GM12878 (cell line): ENCODE measurements at places on chromosomes 2 and 18. TPM values are rescaled to one million over a fixed set of nuclear protein-coding genes. Genes with fewer than 3 reads are reported as not detected.
A peak's percentile ranks its signal among the peaks of the same experiment; 100 is the strongest.

- peak; percentile 15 for DNase-seq
These were observed 245.3 kb downstream of the STK39 start for GRCh38 chr2:168002021-168002553.

DNA sequence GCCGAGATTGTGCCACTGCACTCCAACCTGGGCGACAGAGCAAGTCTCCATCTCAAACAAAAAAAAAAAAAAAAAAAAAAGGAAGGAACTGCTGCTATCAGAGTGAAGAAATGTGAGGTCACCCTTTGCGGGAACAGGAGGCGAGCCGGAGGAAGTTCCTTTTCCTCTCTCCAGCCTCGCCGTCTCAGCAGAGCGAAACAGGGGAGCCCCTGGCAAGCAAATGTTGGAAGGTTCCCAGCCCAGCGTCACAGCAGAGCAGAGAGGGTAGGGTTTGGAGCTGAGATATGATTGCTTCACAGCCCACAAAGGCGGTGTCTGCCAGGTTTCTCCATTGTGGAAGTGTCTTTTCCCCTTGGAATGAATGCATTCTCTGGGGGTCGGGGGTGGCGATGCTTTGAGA, 28.5 kb downstream of the SLC20A1 start:
- no peak for DNase-seq

GRCh38 chr2:237198164-237198855, 112.6 kb downstream of the COPS8 start:
- DNase-seq, result no peak

DNA sequence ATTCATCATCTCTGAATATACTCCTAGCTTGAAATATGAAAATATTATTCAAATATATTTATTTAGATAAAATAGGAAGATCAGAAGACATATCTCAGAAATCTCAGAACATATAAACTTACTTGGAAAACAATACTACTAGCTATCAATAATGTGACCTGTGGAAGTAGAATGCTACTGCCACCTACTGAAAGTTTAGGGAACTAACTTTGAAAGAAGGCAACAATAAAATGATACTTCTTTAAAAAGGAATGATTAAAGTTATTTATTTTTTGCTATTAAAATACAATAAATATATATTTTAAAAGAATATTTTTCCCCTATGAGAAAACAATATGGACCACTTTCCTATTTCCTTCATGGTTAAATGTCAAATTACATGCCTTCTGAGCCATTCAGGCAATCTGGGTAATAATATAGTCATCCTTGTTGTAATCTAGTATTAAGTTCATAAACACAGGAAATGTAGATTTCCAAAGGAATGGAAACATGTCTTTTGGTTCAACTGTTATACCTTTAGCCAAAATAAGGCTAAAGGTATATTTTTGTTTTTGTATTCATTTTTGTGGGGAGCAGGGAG, 26.0 kb downstream of the ACADL start:
- DNase-seq, result no peak

DNA sequence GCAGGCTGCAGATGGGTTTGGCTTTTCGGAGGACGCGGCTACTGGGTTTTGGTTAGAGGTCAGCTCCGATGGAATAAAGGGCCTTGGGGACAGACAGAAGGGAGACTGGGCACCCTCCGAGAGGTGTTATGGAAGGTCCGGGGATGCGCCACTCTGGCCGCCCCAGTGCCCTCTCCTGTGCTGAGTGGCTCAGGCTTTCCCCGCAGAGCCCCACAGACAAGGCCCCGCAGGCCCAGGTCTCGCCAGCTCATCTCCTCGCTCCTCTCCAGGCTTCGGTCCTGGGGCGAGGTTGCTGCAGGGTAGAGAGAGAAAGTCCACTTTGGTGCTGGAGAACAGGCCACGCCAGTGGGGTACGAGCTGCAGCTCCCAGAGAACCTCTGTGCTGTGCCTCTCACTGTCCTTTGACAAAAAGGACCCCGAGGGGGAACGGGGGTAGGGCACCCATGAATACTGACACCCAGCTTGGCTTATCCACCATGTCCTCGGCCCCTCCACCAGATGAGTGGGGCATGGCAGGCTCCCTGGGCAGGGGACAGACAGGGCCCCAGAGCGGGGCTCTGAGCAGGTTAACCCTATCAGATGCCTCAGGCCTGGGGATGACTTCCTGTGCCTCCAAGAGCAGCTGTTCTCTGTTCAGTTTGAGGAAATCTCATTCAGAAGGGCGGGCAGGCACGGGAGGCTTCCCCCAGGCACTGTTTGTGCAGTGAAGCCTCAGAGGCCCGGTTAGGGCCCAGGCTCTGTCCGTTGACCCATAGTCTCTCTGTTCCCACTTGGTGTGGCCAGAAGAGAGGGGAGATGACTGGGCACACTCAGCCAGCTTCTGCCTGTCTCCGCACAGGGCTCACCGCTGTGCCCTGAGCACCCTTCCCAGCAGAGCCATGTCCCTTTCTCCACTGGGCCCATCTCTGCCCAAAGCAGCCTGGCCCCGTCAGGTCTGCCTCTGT, 15.7 kb upstream of the CNNM3 start:
- no peak for DNase-seq

GRCh38 chr2:6773007-6773693, 92.6 kb downstream of the CMPK2 start:
- DNase-seq, result no peak

DNA sequence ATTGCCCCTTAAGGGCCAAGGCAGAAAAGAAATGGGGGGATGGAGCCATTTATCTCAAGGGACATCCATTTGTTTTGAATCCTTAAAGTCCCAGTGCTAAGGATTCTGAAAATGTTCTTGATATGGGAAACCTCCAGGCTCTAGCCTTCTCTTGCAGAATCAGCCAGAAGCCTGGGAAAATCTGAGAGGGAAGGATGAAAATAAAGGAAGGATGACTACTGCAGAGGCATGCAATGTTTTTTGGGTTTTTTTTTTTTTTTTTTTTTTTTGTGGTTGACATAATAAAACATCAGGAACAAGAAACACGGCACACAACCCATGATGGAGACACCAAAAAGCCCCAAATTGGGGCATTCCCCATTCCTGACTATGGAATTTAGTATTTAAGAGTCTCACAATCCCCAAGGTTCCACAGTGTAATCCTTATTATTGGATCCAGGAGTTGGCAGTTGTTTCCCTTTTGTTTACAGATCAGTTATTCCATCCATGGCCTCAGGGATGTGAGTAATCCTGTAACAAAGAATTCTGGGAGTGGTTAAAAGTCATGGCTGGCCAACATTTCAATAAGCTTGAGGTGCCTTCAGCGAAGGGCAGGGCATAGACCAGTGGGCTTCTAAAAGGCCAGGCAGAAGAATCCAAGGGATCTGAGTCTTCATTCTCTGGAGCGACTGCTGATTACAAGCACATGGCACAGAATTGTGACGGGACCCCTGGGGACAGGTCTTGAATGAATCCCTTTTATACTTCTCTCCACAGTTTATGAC, 337.5 kb downstream of the GULP1 start:
- no peak for DNase-seq

DNA sequence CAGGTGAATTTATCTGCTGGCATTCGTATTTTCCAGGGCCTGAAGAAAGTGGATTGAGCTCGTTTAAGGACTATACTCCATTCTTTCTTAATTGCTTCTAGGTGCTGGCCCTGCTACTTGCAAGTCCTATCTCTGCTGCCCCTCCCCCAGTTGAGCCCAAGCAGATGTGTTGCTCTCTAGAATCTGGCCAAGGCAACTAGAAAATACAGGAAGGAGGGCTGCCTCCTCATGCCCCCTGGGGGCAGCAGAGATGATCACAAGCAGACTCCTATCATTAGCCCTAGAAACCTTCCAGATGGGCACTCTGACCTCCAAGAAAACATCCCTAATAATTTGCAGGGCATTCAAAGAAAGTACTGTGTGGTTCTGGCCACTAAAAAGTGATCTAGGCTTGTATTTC, 72.5 kb upstream of the CYP26B1 start:
- no peak for DNase-seq

- DNase-seq, result no peak
These were observed 130.8 kb downstream of the FOXI3 start for GRCh38 chr2:88321449-88322248.

DNA sequence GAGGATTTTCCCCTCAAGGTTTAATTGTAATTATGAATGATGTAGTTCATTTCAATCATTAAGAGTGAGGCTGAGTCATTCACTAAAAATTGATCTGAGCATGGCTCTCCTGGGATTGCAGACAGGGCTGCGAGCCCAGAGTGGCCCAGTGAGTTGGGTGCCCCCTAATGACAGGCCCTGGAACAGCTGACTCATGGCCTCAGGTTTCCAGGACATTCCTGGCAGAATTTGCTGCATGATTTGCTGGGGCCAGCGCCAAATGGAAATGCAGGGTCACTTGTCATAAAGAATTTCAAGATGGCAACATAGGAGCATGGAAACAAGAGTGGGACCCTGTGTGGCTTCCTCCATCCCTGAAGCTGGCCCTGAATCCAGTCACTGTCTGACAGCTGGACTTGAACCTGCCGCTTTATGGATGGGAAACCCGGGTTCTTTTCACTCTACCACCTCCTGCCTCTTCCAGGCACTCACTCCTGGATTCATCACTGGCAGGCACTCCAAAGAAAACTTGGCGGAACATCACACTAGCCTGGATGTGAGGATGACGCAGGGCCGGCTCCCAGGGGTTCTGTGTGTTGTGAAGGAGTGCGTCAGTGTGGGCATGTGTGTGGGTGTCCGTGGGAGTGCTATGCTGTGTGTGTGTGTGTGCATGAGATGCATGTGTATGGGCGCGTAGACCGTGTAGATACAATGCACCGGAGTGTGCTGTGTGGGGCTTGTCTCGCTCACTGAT, 15.2 kb downstream of the OTOF start:
- no peak for DNase-seq

GRCh38 chr2:239886781-239887180, 138.4 kb downstream of the NDUFA10 start:
- DNase-seq, result no peak

DNA sequence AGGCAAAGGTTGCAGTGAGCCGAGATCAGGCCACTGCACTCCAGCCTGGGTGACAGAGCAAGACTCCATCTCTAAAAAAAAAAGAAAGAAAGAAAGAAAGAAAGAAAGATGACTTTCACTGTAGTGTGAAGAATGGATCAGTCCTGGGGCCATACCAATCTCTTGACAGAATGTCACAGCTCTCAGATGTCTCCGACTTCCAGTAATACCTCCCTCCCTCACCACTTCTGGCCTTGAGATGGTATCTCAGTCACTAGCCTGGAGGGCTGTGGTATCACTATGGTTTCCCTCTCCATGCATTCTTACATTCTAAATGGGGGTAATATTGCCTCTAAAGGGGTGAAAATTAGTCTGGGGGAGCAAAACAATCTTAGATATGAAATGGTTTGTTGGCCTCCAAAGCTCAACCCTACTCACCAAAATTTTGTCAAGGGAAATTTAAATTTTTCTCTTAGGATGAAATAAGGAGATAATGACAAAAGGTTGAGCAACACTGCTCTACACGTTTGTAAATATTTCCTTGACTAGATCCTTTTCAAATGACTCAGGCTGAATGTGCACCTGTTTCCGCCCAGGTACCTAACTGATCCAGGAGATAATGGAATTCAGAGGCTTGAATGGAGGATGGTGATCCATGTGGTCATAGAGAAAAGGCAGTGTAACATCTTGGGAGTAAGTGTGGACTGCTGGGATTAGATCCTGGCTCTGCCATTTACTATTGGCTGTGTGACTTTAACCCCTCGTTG, 19.9 kb upstream of the SPRED2 start:
- no peak for DNase-seq

- DNase-seq, result no peak
These were observed 293.3 kb upstream of the PARD3B start for GRCh38 chr2:204251998-204252376.

DNA sequence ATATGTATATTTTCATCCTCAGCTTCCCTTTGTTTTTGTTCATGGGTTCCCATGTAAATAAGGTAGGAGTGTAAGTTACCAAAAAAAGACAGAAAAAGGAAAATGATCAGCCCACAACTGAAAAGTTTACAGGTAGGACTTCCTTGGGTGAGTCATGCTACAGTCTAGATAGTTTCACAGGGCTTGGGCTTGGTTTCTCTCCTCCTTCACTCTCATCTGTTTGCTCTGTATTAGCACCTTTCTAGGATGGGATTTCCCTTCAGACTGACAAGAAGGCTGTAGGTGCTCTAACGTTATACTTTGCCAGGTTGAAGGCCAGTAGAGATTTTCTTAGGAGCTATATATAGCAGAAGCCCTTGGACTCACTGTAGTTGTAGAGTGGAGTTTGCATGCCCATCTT, 57.9 kb downstream of the FAM171B start:
- DNase-seq, result peak; percentile 24

- no peak for DNase-seq
These were observed 23.3 kb upstream of the AMMECR1L start for GRCh38 chr2:127909019-127909418.

DNA sequence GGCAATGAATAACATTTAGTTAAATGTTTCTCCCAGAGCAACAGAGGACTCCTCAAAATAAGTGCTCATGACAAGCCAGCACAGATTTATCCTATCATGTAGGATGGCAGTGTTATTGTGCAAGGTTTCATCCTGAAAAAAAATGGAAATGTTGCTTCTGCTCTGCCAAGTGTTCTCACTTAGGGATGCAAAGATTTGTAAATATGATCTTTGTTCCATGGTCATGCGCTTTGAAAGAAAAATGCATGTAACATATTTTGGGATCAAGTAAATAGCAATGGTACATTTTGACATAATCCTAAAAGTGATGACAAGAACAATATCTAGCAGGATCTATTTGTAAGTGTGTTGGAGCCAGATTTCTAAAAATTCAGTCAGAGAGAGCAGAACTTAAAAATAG, 229.5 kb upstream of the CCDC150 start:
- DNase-seq, result no peak

DNA sequence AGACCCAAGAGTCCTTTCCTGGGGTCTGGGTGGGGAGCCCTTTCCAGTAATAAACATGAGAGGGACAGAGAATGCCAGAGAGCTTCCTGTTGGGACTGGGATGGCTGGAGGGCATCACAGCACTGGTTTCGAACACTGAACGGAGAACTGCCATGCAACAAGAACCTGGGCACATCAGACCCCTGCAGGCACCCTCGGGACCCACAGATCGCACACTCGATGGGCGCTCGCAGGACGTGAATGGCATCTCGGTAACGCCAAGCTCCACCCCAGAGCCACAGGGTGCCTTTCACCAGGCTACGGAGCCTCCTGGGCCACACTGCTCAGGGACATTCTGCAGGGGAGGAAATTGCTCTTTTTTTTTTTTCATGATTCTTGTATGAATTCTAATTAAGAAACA, 25.1 kb downstream of the SLC66A2 start:
- no peak for DNase-seq

DNA sequence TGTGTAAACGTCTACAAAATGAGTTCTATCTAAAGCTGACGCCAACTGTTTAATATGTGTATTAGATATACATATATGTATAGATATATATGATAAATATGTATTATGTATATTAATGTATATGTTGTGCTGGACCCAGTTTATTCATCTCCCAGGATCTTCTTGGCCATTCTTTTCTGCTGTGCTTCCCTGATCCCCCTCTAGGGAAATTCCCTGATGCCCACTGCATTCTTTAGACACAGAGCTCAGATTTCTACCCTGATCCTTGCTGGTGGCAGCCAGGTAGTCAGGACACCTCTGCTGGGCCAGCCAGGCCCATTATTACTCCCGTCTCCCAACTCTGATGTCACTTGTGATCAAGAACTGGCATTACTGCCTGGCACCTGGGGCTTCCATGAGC, 292.0 kb downstream of the PTPRM start:
- no peak for DNase-seq

DSEL gene
- polyA plus RNA-seq, result not detected in 2 replicates

REG1B gene
- not detected in 2 replicates for polyA plus RNA-seq

CKAP2L gene
- 27.4 and 28.4 TPM in 2 replicates for polyA plus RNA-seq

SPAG16 gene
- polyA plus RNA-seq, result 23.8 and 24.2 TPM in 2 replicates

PIEZO2 gene
- 13.8 and 21.6 TPM in 2 replicates for polyA plus RNA-seq

KRTCAP3 gene
- polyA plus RNA-seq, result 0.48 and 0.51 TPM in 2 replicates

PSMA8 gene
- polyA plus RNA-seq, result 0.09 TPM in 1 of 2 replicates, not detected in the other

CGREF1 gene
- polyA plus RNA-seq, result 0.12 and 0.21 TPM in 2 replicates

GPAT2 gene
- polyA plus RNA-seq, result 0.05 TPM in 1 of 2 replicates, not detected in the other

TEKT4 gene
- 0.27 and 0.48 TPM in 2 replicates for polyA plus RNA-seq
